ENCODE measurements at places on chromosomes 16 and 17.

DNA sequence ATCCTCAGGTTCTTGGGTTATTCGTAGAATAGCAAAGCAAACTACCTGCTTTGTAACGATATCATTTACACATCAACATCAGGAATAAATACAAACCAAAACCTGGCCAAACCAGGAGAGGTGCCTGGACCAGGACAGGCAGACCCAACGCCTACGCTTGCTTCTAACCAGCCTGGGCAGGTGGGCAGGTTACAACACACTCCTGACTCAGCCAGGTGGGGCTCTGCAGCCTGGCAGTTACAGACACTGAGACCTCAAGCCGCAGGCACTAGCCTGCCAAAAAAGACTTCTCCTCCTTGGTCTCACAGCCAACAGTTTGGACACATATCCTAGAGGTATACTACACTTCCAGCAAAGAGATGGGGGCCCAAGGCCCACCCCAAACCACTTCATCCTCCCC is 14.0 kb downstream of the ANKRD11 start:
- DNase-seq, result no peak

GRCh38 chr16:9103546-9103945 is 12.1 kb downstream of the HAPSTR1 start:
- no peak for DNase-seq

GRCh38 chr17:56902348-56902747 is 11.5 kb downstream of the TRIM25 start:
- no peak for DNase-seq

GRCh38 chr16:84107921-84108320 is 8.8 kb downstream of the MBTPS1 start:
- no peak for DNase-seq

All from activated T-cell treated with anti-CD3 and anti-CD28 coated beads for 1 hour (primary cell).